ENCODE measurements at places on chromosomes 5 and 9. TPM values are rescaled to one million over a fixed set of nuclear protein-coding genes. Genes with fewer than 3 reads are reported as not detected.

DNA sequence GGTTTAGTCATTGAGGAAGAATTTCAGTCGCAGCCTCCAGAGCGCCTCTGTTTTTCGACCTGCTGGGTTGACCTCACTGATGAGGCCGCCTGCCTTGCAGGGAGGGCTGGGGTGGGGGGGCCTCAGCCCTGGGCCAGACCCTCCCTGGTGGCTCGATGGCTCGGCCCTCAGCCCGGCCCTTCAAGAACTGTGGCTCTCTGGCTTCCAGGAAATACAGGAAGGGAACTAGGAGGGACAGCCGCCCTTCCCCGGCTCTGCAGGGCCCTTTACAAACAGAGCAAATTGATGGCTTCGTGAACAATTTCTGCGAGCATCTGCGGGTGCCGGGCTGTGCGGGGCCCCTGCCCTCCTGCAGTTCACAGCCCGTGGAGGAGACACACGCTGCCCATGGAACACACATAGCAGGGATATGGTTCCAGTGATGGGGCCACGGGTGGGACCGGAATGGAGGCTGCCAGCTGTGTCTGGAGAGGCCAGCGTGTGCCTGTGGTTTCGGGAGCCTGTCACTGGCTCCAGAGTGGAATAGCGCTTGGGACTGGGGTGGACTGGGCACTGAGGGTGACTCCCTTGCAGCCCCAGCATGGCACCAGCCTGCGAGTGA is 39.6 kb downstream of the COL5A1 start:
- no peaks in the 10 kb centered on the region for H3K36me3 ChIP-seq
- no peak overlapping the region for H3K4me3 ChIP-seq
- peaks cover 3% of the 10 kb centered on the region for H3K4me1 ChIP-seq
- H3K27me3 ChIP-seq = no peaks in the 10 kb centered on the region
- DNase-seq = peak; percentile 68

GRCh38 chr9:108108852-108109448 is 619.4 kb upstream of the KLF4 start:
- H3K27me3 ChIP-seq = no peaks in the 10 kb centered on the region
- no peak overlapping the region for H3K27ac ChIP-seq

DNA sequence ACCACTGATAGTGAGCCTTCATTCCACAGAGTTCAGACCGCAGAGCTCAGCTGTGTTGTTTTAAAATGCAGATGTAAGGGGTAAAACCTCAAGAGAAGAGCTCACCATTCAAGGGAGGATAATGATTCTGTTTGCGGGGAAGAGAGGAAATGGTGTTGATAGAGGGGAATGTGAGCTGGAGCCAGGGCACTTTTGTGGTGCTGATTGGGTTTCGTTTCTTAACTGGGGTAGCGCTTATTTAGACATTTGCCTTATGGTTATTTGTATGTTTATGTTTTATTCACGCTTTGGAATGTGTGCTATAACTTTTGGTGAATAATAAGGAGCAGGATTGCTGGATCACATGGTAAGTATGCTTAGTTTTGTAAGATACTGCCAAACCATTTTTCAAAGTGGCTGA is 42.5 kb downstream of the STXBP1 start:
- peaks cover 4% of the 10 kb centered on the region for H3K36me3 ChIP-seq
- H3K27ac ChIP-seq = no peak overlapping the region
- peaks cover 4% of the 10 kb centered on the region for H3K4me1 ChIP-seq
- DNase-seq = no peak
- no peaks in the 10 kb centered on the region for H3K27me3 ChIP-seq

DNA sequence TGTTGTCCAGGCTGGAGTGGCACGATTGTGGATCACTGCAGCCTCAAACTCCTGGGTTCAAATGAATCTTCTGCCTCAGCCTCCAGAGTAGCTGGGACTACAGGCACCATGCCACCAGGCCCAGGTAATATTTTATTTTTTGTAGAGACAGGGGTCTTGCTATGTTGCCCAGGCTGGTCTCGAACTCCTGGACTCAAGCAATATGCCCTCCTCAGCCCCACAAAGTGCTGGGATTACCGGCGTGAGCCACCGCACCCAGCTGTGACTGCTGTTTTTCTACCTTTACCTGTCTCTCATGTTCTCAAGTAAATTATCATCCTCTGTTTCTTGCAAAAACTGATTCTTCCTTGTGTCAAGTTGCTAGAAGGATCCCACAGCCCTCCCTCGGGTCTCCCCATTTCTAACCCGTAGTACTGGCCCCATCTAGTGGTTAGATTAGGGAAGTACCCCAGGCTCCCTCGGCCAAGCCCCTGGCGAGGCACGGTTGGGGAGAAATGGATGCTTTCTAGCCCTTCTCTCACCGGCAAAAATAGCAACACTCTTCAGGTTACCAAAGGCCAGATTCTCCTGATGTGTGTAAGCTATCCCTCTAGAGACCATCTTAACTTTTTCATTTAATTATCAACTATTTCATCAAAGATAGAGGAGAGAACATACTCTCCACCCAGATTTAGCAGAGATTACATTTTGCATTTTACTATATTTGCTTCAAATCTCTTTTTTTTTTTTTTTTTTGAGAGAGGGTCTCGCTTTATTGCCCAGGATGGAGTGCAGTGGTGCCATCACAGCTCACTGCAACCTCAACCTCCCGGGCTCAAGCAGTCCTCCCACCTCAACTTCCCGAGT is 19.2 kb upstream of the TOR1B start:
- no peaks in the 10 kb centered on the region for H3K36me3 ChIP-seq
- H3K27me3 ChIP-seq = no peaks in the 10 kb centered on the region
- no peak overlapping the region for H3K4me3 ChIP-seq
- H3K27ac ChIP-seq = no peak overlapping the region
- DNase-seq = peak; percentile 71

CD274 gene
- total RNA-seq = 20.8 TPM

TNFSF15 gene
- 5.4 TPM for total RNA-seq

ARHGEF39 gene
- total RNA-seq = 0.37 TPM

FOXE1 gene
- total RNA-seq = not detected

GRCh38 chr5:9209846-9210492 is 335.9 kb downstream of the SEMA5A start:
- no peak overlapping the region for H3K27ac ChIP-seq
- H3K27me3 ChIP-seq = no peaks in the 10 kb centered on the region
- H3K4me3 ChIP-seq = no peak overlapping the region
- H3K4me1 ChIP-seq = no peaks in the 10 kb centered on the region

- H3K27me3 ChIP-seq = no peaks in the 10 kb centered on the region
- H3K27ac ChIP-seq = no peak overlapping the region
- no peak for DNase-seq
- peaks cover 10% of the 10 kb centered on the region for H3K4me1 ChIP-seq
- no peak overlapping the region for H3K4me3 ChIP-seq
- H3K36me3 ChIP-seq = no peaks in the 10 kb centered on the region
Observed at GRCh38 chr5:149168276-149168906, 27.1 kb downstream of the ABLIM3 start.

CCNJL gene
- 15.6 TPM for total RNA-seq

RPL7A gene
- 1,237 TPM for total RNA-seq

IFNA2 gene
- total RNA-seq = not detected

DNA sequence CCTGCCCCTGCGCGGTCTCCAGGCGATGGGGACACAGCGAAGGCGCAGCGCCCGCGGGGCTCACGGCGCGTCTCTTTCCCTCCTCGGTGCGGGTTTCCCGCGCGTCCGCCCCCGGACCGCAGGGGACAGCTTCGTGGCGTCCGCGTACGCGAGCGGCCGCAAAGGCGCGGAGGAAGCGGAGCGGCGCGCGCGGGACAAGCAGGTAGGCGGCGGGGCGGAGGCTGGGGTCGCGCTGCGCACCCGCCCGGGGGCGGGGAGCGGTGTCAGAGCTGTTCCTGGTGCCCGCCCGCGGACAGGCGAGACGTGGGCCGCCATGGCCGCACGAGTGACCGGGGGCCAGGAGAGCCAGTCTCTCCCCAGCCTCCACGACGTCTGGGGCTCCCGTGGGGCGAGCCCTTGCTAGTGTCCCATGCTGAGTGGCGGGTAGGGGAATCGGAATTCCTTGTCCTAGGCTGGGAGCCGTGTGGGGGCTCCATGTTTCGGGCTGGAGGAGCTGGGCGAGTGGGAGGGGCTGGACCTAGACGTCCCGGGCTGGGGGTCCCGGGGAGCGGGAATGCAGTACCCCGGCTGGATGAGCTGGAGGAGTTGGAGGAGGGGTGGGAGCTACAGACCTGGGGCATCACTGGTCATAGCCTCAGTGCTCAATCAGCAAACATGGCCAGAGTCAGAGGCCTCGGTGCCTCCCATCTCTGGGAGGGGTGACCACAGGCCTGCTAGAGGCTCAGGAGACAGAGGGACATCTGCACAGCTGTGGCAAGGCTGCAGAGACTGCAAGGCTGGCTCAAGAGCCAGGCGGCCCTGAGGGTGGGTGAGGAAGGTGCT is 968 bp downstream of the NKD2 start:
- peak; percentile 82 for DNase-seq
- peaks cover 21% of the 10 kb centered on the region for H3K27me3 ChIP-seq
- H3K36me3 ChIP-seq = no peaks in the 10 kb centered on the region
- H3K4me1 ChIP-seq = peaks cover 23% of the 10 kb centered on the region
- peak overlapping the region; percentile 16 for H3K4me3 ChIP-seq

DNA sequence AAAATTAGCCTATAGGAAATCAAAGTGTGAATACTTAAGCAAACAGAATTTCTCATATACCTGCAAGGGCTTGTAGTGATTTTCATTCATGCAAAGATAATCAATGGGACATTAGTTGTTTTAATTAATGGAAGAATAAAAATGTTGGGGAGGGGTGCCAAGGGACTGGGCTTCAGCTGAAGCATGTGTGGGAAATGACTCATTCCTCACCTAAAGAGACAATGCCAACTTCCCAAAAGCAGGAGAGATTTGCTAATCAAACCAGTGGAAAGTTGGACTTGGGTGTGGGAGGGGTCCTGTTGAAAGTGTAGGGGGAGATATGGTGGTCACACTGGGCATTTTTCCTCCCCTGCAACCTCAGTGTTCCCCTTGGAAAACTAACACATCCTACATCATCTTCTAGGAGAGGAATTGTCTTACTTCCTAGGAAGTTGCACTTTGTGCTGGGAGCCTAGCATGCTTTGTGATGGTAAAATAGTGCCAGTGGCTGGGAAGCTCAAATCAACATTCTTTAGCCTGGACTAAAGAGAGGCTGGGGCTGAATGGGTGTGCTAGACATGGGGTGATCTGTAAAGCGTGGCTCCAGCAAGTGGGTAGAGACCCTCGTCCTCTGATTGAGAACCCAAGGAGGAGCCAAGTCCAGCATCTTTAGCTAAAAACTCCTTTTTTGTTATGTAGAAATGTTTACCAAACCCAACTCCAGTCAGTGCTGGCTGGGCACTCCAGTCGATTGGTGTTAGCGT is 6.4 kb upstream of the LHX2 start:
- no peak for DNase-seq
- no peaks in the 10 kb centered on the region for H3K36me3 ChIP-seq
- H3K4me1 ChIP-seq = peaks cover 14% of the 10 kb centered on the region
- H3K27ac ChIP-seq = no peak overlapping the region

DNA sequence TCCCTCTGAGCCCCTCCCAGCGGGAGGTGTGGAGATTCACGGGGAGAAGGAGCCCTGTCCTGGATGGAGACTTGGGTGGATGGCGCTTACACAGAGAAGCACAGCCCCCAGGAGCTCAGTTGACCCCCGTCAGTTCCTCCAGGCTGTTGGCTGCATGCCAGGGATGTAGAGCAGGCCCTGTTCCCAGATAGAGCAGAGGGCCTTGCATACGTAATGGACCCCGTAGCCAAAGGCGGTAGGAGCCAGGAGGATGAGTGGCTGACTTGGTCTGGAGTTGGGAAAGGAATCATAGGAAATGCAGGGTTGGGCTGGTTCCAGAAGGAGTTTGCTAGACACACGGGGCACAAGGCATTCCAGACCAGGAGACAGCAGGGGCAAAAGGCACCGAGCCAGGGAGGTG is 2.5 kb downstream of the PMPCA start:
- peaks cover 13% of the 10 kb centered on the region for H3K36me3 ChIP-seq
- H3K4me1 ChIP-seq = peaks cover 20% of the 10 kb centered on the region
- H3K4me3 ChIP-seq = no peak overlapping the region
- DNase-seq = no peak
- no peaks in the 10 kb centered on the region for H3K27me3 ChIP-seq
- H3K27ac ChIP-seq = no peak overlapping the region

ZBTB34 gene
- 13.6 TPM for total RNA-seq

IL3 gene
- not detected for total RNA-seq

PCDHGC3 gene
- 116 TPM for total RNA-seq

DNA sequence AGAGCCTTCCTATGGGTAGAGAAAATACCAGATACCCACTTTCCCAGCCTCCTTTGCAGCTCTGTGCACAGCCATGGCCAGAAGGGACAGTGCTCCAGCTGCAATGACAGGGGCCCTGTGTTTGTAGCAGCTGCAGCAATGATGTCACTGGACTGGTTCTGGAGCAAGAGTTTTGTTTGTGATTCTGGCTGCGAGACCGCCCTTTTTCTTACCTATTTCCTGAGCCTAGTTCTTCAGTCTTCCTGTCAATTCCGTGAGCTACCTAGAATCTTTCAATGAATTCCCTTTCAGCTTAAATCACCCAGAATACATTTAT is 10.0 kb upstream of the BOD1 start:
- no peaks in the 10 kb centered on the region for H3K27me3 ChIP-seq
- DNase-seq = no peak
- no peaks in the 10 kb centered on the region for H3K36me3 ChIP-seq
- no peak overlapping the region for H3K27ac ChIP-seq
- H3K4me3 ChIP-seq = no peak overlapping the region

PCSK5 gene
- 19.9 TPM for total RNA-seq

Measured in upper lobe of left lung (tissue), 6 donors.